ENCODE measurements at places on chromosomes 6 and 20.

DNA sequence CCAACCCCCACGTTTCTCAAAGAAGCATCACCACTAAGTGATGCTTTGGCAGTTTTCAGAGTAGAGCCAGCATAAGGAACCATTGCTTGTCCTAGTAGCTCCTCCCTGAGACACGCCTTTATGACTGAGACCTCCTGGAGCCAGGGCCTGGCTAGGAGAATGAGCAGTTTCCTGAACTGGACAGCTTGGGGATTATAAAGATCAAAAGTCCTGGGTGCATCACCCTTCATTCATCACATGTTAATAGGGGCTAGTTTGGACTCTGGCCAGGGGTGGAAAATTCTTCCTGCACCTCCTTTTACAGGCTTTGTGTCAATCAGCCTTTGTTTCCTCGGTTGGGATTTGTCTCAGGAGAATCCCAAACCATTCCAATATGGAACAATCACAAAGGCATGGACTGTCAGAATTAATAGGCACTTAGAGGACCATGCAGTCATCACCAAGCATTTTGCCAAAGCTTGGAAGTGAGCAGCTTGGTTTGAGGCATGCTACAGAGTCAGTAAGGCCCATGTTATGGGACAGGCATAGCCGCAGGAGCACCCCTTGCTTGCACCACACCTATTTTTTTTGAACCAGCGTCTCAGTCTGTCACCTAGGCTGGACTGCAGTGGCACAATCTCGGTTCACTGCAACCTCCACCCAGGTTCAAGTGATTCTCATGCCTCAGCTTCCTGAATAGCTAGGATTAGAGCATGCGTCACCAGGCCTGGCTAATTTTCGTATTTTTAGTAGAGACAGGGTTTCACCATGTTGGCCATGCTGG lies 64.9 kb upstream of the TGM3 start:
- no peak for DNase-seq

DNA sequence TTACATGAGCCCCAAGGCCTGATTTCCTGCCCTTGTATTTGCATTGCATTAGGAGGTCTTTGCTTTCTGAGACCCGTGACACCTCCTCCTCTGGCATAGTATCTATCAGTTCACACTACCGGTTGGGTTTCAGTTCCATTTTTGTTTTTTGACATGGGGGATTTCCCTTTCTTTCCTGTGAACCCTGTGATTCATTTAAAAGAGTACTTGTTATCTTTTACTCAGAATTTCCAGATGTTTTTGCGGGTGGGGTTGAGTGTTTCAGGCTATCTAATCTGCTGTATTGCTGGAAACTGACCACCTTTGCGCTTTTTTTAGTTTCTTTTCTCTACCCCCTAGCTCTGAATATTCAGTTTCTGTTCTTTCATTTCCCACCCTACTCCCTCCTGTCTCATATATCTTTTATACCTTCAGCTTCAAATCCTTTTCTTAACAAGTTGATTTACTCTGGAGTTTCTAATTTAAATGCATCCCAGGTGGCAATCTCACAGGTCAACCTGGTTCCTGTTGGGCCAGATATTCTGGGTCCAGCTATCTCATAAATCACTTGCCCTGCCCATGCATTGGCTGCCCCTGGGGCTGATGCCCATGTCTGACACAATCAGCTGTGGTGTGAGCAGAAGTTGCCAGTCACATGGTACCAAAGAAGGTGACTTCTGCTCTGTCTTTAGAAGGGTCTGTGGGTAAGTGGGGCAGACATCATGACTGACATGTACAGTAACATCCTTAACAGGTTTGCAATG lies 14.3 kb upstream of the NCOA3 start:
- DNase-seq: peak; percentile 90

DNA sequence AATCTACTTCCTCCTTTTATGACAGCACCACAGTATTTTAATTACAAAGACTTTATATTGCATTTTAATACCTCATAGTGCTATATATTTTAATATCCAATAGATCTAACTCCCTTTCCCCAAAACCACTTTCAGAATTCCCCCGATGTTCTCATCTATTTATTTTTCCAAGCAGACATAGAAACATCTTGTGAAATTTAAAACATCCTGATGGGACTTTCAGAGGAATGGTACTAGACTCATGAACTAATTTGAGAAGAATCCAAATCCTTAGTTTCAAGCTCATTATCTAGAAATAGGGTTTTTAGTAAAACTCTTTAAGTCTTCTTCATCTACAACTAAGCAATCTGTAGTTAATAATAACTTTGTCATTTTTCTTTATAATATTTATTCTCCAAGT lies 97.0 kb downstream of the TRERF1 start:
- DNase-seq: no peak

- no peak for DNase-seq
Measured at GRCh38 chr6:167746975-167747374, 79.7 kb upstream of the AFDN start.

DNA sequence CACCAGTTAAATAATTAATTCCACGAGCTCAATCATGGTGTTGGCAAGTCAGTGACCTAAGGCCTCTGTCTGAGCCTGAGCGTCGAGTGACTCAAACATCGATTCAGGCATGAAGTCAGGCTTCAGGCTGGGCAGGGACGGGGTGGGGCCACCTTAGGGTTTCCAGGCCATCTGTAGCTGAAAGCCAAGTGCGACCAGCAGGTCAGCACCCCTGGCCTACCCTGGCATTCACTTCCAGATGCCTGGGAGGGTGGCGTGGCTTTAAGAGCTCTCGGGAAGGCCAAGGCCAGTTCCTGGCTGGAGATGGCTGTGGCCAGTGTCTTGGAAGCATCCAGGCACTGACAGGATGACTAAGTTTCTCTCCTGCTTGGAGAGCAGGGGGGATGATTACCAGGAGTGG lies 113.4 kb downstream of the DACT2 start:
- no peak for DNase-seq

DNA sequence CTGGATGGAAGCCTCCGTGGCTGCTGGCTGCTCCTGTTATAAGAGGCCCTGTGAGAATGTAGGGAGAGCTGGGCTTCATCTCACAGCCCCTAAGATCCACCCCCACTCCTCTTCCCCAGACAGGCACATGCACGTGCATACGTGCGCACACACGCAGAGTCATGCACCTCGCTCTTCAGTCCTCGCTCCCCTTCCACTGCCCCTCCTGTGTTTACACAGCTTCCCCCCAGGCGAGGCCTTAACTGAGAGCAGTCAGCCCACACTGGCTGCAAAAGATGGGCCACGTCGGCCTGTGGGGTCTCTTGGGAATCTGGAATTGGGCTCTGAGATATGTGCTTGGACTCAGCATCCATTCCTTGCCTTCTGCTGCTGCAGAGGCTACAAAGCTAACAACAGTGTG lies 35.2 kb upstream of the MLN start:
- DNase-seq: no peak

GRCh38 chr6:99350573-99350972 lies 1.1 kb upstream of the FAXC start:
- no peak for DNase-seq

DNA sequence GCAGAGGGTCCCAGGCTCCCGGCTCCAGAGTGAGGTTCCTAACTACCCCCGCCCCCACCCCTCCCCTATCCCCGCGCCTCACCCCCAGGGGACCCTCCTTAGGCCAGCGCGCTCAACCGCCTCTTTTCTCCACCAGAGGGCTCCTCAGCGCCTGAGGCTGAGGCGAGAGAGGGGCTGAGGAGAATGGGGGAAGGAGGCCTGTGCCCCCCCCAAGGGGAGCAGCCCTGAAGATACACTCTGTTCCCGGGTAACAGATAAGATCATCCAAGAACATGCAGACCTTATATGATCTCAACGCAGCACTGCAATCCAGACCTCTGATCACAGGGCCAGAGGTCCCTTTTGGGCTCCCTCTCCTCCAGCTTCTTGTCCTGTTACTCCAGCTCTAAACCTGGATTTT lies 43.3 kb upstream of the MRPS10 start:
- DNase-seq: peak; percentile 26

GRCh38 chr6:154510144-154510905 lies at the start of gene CNKSR3:
CNKSR3 (minus strand) TSS chr6:154510685; CDS start chr6:154510114, 571 bp downstream.
- DNase-seq: no peak

- peak; percentile 18 for DNase-seq
Measured at GRCh38 chr20:24102290-24102689, 113.7 kb upstream of the GGTLC1 start.

DNA sequence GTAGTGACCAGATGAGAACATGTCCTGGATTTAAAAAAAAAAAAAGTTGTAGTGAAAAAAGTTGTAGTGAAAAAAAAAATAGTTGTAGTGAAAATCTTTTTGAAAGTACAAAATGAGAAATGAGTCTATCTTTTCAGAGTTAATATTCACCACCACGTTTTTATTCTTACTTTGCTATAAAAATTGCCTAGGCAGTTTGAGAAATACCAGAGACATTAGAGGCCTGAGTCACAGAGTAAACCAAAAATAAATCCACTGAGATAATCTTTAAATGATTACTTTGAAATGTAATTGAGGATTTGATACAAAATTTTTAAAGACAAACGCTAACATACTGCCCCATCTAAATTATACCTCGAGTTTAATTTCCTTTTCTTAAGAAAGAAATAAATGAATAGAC lies 101.2 kb upstream of the TIAM2 start:
- DNase-seq: no peak

DNA sequence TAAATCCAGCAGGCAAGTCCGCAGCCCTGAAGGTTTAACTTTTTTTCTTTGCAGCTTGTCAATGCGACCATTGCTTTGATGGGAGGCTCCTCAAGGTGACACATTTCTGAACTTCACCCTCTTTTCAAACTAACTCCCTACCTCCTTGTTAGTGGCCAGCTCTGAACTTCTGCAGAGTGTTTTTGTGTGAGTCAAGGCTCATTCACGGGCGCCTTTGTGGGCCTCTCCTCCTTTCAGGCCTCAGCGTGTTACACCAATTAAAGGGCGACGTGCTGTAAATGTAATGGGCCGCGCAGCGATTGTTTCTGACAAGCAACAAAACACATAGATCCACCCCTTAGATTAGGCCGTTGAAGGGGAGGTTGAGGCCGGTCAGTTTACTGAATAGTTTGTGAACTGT lies 45.5 kb upstream of the NR2E1 start:
- no peak for DNase-seq

DNA sequence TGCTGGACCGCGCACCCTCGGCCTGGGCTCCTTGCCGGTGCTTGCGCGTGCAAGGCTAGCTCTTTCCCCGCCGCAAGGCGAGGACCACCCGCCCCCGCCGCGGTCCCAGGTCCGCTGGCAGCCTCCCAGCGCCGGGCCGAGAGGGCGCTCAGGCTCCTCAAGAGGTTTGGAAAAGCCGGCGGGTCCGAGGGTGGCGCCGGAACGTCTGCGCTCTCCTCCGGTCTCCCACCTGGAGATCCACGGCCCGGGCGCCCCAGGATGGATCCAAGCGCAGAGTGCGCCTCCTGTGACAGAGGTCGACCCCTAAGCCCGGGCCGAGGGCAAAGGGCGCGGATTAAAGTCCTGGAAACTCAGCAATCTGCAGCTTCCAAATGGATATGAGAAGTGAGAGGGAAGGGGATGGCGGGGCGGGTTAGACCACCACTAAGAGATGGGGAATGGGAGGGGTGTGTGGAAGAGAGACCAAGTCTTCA lies 575 bp upstream of the MICAL1 start:
- no peak for DNase-seq

- DNase-seq: no peak
Measured at GRCh38 chr6:46273911-46274310, 103.1 kb upstream of the ENPP5 start.

GRCh38 chr20:62201173-62202082 lies 18.6 kb downstream of the MTG2 start:
- no peak for DNase-seq

DNA sequence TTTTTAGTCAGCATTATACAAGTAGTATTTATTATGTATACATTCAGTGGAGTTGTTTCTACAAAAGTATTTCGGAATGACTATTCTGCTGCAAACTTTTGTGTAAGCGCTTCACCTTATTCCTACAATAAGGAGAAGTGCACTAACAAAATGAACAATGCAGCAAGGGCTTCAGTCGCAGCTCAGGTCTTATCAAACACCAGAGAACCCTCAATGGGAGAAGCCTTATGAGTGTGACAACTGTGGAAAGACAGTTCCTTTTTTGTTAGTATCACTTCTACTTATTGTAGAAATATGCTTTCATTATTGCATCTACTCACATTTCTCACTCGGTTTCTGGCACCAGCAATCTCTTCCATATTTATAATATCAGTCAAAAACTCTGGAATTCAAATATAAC lies 18.8 kb downstream of the ZKSCAN3 start:
- no peak for DNase-seq

DNA sequence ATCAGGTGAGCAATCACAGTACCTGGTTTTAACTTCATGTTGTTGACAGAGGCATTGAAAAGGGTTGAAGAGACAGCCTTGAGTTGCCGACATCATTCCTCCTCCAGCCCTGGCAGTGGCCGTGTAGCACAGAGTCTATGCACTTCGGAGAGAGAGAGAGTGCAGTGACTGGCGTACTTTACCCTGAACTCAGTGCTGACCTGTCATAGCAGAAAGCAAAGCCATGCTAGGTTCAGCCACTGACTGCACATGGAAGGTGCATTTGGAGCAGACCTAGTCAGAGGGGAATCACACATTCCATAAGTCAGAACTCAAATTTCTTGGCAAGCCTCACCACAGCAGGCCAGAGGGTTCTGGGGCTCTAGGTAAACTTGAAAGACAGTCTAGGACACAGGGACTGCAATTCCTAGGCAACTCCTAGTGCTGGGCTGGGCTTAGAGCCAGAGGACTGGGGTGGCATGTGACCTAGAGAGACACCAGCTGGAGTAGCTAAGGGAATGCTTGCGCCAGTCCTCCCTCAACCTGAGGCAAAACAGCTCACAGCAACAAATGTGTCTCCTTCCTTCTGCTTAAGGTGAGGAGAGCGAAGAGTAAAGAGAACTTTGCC lies 69.1 kb downstream of the ELOVL4 start:
- no peak for DNase-seq

DNA sequence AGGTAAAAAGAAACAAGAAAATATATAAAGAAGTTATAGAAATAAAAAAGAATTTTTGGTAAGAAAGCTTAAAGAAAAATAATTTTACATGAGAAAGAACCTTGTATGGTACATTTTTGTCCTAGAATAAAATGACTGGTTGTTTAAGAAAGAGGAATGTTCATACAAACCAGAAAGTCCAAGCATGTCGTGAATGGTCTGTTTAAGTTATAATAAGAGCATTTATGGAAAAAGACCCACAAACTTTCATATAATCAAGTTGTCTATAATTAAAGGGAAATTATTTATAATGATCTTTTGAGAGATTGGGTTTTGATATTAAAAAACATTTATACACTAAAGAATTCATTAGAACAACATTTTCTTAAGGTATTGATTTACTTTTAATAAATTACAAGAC lies 27.8 kb upstream of the FAM110A start:
- no peak for DNase-seq

- DNase-seq: peak; percentile 46
Measured at GRCh38 chr6:142943711-142944123, 1.3 kb downstream of the HIVEP2 start.
